ENCODE measurements at places on chromosomes 6 and 20. TPM values are rescaled to one million over a fixed set of nuclear protein-coding genes. Genes with fewer than 3 reads are reported as not detected.

DNA sequence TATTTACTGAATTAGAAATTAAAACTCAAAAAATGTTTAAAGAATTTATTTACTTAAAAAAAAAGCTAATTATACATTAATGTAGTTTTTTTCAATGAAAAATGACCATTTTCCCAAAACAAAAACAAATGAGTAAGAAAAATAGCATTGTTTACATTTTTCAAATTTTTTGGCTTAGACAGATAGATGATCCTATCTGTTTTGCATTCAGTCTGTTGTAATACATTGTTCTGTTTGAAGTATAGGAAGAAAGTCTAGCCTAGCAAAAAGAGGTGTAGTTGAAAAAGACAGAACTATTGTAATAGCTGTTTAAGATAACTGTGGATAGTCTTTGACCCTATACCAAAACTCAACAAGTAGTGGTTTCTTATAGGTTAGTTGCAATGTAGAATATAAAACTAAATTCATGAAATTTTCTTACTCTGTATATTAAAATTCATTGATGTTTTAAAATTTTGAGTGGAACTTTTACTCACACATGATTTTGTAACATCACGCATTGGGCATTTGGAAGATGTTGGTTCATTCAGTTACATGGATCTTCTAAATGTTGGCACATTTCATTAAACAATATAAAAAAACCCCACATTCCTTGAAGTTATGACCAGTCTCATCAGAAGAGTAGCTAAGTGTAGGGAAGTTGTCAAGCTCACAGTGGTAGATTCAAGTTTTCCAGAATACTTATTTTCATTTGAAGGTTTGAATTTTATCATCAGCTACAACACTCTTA, 62.0 kb downstream of the KCNS1 start:
- no peaks in the 10 kb centered on the region for H3K36me3 ChIP-seq
- peak overlapping the region; percentile 23 for H3K27ac ChIP-seq
- no peak overlapping the region for H3K4me3 ChIP-seq

DNA sequence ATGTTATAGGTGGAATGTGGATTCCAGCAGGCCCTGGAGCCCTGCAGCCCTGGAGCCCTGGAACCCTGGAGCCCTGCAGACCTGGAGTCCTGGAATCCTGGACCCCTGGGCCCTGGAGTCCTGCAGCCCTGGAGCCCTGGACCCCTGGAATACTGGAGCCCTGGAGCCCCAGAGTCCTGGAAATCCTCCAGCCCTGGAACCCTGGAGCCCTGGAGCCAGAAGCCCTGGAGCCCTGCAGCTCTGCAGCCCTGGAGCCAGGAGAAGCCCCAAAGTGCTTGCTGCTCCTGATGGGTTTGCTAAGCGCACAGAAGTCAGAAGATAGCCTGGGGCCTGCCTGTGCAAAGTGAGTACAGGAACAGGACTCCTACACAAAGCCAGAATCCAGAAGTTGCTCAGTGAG, 223.1 kb upstream of the PDE10A start:
- no peak overlapping the region for H3K27ac ChIP-seq
- no peak overlapping the region for H3K4me3 ChIP-seq
- H3K4me1 ChIP-seq, result no peaks in the 10 kb centered on the region

ESR1 gene
- 5.4 TPM for total RNA-seq

PACSIN1 gene
- total RNA-seq, result 0.30 TPM

MRAP2 gene
- total RNA-seq, result 5.4 TPM

MUC21 gene
- total RNA-seq, result not detected
